CD8-positive, alpha-beta T cell (primary cell): ENCODE measurements at places on chromosomes 1 and 21.

DNA sequence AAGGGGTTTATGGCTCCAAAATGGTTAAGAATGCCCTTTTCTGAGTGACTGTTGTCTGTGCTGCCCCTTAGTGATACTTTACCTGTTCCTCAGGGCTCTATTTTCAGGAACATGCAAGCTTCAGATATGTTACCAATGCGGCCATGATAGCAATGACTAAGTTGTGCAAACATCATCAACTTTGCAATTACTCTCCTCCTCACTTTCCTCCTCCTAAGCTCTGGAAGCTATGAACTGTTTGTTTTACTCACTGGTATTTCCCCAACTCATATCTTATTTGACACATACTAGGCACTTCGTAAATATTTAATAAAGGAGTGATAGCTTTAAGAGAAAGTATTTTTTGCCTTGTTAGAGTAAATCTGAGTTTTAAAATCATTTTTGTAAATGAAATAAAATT lies 53.8 kb downstream of the RWDD3 start:
- no peak for DNase-seq

DNA sequence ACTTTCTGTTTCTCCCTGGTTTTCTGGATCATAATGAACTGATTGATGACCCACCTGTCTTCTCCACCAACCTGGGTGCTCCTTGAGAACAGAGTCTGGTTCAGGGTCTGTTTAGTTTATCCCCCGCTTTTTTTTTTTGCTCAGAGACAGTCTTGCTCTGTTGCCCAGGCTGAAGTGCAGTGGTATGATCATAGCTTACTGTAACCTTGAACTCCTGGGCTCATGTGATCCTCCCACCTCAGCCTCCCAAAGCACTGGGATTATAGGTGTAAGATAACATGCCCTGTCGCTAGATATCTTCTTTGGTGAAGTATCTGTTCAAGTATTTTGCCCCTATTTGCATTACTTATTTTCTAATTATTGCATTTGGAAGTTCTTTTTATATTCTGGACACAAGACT lies 30.2 kb upstream of the CITED4 start:
- DNase-seq, result no peak

GRCh38 chr1:248670003-248670402 lies 14.7 kb upstream of the OR2T27 start:
- no peak for DNase-seq

DNA sequence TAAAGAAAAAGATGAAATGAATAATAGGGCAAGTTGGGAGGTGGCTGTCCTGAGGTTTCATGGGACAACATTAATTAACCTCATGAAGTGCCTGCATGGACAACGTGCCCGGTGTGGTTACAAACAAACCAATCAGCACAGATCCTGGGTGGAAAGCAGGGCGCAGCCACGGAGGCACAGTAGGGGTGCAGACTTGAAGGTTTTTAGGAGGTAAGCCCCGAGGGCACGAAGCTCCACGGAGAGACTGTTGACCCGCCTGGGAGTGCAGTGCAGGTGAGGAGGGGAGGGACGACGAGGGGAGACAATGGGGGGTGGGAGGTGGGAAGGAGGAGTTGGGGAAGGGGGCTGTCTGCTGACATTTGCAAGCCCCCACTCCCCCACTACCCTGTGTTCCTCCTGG lies 2.3 kb upstream of the RIPK4 start:
- DNase-seq, result no peak
